ENCODE measurements at places on chromosomes 5 and 9.

- DNase-seq: no peak
Observed at GRCh38 chr9:26262421-26263107, 584.3 kb upstream of the TUSC1 start.

DNA sequence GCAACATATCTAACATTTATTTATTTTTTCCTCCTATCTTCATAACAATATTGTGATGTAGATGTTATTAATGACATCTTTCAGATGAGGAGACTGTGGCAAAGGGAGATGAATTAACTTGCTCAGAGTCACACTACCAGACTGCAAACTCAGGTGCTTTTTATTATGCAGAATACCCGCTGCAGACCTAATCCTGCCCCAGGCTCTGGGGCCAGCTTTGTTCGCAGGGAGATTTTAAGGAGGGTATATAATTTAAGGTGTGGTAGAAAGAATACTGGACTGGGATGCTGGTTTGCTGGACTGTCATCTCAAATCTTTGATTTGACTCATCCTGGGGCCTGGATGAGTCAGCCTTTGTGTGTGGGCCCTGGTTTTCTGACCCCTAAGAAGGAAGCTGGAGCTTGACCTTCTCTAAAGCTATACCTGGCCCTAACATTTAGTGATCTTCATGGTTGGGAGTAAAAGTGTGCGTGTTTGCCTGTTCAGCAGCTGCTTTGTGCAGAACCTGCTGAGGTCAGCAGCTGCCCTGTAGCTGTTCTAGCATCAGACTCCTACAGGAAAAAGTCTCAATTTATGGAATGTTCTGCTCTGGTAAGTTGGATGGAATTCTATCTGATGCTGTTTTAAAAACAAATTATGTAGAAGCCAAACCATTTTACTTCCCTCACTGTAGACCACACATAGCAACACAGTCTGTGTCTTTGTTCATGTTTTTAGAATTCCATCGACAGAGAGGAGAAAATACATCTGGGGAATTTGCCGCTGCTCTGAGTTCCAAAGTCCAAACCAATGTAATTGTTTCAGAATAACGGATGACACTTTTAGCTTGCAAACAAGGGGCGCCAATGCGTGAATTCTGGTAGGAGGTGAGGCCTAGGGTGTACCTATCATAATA is 4.5 kb downstream of the SLC36A1 start:
- peak; percentile 53 for DNase-seq

- no peak for DNase-seq
Observed at GRCh38 chr5:53463909-53464621, 16.4 kb upstream of the FST start.

DNA sequence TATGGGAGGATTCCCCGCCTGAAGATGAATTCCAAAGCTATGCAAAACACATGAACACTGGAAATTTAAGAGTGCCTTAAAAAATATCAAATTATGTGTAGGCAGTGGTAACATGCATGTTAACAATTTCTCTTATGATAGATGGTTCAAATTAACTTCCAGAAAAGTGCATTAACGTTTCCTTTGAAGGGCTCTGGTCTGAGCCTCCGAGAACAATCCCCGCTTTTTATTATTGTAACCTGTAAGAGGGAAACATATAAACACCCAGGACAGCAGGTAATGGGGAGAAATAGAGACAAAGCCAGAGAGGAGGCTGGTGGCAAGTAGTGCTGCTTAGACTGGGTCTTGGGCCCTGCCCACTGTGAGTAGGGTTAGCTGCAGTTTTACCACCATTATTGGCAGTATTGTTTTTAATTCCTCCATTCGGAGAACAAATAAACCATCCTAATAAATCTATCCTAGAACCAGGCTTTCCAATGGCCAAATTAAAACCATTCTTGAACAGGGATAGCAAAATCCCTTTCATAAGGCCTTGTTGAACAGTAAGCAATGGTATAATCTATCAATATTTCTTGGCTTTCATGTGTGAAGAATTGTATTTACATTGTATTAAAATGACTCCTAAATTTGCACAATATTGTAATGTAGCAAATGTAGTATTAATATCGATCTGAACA is 6.3 kb downstream of the NR2F1 start:
- no peak for DNase-seq

DNA sequence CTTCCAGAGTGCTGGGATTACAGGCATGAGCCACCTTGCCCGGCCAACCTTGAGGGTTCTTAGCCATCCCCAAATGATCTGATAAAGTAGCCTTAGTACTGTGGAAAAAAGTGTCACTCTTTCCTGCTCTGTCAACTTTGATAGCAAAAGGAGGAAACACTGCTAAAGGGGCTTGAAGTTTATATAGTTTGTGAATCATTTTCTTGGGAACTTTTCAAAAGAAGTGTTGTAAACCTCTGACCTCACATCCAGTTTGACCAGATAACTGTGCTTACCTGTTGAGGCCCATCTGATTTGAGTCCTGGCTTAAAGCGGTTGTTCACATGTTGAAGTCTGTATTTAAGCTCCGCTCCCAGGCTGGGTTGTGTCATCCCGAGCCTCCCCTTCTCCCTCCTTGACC is 303.3 kb downstream of the DOCK8 start:
- no peak for DNase-seq

DNA sequence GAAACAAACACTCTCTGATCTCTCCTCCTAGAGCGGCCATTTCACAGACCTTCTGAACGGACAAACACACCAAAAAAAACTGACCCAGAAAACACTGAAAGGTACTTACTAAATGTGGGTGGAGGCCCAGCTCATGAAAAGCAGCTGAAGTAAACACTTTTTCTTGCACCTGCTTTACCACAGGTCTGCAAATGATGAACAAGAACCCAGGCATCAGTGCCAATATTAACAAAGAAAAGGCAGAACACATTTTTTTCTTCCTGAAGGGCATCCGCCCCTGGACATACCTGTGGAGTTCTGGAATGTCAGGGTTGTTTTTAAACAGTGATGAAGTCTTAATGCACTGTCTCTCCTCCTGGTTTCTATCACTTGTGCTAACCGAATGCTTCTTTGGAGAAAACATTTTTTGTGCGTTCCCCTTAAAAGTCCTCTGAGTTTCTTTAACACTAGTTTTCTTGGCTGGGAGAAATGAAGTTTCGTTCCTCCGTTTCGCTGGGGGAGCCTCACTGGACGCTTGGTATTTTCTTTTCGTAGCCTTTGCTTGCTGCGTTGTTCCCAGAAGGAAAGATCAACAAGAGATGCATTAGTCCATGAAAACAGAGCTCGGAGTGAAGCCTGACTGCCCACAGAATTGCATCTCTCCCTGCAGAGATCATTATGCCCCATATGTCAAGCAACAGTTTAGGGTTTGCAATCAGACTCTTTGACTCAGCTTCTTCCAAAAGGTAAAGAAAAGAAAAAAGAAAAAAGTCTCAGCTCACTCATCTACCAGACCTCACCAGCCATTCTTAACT is 7.4 kb downstream of the DDX31 start:
- DNase-seq: no peak

- no peak for DNase-seq
Observed at GRCh38 chr5:75365740-75366139, 28.7 kb downstream of the HMGCR start.

GRCh38 chr9:30928045-30928444 is 1456.4 kb upstream of the ACO1 start:
- no peak for DNase-seq

DNA sequence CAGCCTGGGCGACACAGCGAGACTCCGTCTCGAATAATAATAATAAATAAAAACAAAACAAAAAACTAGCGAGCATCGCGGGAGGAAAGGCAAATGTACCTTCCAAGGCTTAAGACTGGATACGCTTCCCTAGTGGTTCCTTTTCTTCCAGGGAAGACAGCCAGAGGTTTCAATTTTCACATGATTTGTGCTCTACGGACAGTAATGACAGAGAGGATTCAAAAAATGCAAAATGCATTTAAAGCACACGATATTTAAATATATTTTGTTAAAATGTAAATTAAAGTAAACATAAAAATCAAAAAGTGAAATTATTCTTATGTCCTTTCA is 4.3 kb upstream of the TRIM41 start:
- DNase-seq: no peak

DNA sequence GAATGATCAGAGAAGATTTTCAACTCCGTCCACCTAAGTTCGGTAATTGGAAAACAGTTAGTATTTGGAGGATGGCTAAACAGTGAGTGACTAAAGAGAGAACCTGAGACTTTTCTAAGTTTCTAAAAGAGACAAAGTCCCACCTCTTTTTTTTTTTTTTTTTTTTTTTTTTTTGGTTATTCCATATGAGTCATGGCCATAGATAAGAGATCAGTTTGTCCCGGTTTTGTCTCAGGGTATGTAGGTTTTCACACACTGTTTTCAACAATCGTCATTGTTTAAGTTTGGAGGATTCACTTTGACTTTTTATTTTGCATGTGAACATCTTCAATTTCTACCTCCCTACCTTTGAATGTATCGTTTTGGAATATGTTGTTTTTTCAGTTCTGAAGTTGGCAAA is 85.9 kb downstream of the NTRK2 start:
- DNase-seq: no peak

DNA sequence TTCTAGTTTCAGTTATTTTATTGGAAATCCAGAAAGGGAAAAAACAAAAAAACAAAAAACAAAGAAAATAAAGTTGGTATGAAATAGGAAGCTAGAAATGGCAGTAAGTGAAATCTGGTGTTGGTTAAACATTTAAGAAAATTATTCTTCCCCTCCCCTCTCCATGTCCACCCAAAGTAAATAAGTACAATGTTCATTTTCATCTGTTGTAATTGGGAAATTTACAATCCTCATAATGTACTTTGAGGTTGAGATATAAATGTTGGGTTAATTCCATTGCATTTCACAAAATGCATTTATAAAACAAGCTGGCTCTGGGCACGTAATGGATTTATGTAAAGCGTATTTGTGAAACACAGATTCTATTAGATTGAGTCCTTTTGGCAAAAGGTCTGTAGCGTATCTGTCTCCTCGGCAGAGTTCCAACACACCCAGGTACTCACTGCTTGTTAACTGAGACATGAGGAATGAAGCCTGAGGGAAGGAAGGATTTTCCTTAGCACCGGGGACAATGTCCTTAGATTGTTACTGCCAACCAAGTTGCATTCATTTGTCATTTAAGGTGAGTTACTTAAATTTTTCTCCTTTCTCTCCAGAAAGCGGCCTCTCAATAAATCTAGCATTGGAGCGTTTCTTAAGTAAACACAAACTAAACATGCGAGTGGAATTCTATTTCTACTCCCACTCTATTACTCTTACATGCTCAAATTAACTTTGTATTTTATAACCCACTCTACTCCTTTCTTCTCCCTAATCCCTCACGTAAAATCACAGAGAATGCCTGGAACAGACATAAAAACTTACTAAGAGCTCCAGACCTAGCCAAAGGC is 912.3 kb upstream of the WWC1 start:
- DNase-seq: no peak

DNA sequence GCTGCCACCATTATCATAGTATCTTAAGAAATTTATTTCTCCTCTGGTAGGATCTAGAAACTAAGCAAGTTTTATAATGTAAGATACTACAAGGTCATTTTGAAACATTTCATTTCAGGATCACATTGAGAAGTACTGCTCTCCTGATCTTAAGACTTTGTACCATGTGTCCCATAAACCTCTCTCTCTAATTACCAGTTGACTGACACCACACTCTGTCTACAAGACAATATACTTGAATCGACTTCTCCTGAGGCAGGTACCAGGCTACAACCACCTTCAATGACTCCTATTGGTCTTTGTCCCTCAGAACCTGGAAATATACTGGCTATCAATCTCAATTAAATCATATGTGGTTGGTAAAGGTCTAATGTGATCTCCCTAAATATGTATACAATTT is 597.0 kb downstream of the PTPRD start:
- no peak for DNase-seq

DNA sequence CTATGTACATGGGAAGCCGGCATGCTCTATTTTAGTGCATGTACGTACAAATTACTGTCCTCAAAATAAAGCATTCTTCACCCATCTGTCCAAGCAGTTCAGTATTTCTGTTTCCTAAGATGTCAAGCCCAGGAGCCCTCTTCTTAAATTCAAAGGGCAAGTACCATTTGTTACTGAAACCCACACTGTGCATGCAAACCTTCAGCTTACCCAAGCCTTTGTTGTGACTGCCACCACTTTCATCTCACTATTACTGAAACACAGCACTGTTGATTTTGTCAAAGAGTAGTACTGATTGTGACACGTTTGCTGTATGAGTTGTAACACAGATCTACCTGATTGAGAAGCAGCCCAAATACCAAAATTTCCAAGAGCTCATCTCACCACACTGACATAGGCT is 390.4 kb upstream of the IZUMO3 start:
- no peak for DNase-seq

DNA sequence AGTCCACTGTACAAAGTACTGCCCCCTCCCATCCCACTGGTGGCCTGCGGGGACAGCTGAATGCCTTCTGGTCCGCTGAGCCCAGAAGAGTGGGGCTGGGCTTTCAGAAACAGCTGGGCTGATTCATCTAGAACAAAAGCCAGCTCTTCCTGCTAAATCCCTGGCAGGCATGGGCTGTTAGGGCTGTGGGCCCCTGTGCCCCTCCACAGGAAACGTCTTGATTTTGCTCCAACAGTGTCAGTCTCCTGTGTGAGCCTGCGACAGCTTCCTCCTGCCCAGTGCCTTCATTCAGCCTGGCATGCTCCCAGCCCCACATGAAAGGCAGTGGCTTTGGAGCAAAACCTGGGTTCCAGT is 6.9 kb upstream of the GSN start:
- DNase-seq: no peak

GRCh38 chr5:84378420-84378819 is 6.3 kb downstream of the EDIL3 start:
- no peak for DNase-seq

DNA sequence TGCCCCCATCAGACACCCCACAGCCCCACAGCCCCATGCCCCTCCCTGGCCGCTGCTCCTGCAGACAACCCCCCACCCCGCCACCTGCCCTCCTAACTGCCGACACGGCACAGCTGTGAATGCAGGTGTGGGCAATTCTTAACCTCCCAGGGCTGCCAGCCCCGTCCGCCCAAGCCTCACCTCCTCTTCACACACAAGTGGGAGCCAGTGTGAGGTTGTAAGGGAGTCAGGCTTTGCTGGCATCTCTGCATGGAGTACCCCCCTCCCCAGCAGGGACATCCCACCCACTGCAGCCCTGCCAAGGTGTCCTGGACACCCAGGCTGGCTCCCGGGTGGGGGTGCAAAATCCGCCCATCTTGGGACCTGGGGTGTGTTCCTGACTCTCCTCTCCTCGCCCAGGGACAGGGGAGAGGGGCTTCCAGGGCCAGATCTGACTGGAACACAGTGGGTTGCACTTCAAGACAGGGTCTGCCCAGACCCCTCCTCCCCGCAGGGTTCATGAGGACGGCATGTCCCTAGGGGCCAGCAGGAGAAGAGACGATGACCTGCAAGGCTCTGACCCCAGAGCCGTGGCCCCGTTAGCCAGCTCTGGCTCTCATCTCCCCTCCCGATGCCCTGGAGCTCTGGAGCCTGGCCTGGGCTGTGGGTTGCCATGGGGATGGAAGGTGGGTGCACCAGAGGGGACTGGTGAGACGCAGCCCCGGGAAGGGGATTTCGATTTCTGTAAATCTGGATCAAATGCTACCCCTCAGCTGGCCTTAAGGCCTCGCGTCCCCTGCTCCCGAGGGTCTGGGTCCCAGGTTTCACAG is 34.4 kb downstream of the SARDH start:
- no peak for DNase-seq

GRCh38 chr9:93579711-93580516 is 3.5 kb downstream of the PHF2 start:
- no peak for DNase-seq

- DNase-seq: no peak
Observed at GRCh38 chr5:34604119-34604675, 51.9 kb upstream of the RAI14 start.

- DNase-seq: no peak
Observed at GRCh38 chr5:111494355-111494999, 17.9 kb downstream of the STARD4 start.
